Motor neuron (in vitro differentiated cells): ENCODE measurements at places on chromosomes 16 and 17.

- ATAC-seq = no peak
Observed at GRCh38 chr17:27538156-27538955, 82.1 kb downstream of the KSR1 start.

GRCh38 chr17:62899361-62899760 lies 66.7 kb upstream of the TANC2 start:
- no peak for ATAC-seq

DNA sequence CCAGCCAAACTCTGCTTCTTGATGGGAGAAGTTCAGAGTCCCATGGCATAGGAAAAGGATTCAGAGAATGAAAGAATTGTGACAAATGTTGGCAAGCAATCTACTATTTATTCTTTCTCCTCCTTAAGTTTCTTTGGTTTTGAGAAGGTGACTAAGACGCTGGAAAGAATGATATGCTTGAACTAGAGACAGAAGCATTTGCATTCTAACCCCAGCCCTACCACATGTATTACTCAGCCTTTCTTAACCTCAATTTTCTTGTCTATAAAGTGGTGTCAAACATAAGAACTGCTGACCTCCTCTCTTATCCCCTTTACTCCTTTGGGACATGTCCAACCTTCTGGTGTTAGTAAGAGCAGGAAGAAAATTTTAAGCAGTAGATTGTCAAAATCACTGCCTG lies 124.7 kb downstream of the HS3ST2 start:
- no peak for ATAC-seq

DNA sequence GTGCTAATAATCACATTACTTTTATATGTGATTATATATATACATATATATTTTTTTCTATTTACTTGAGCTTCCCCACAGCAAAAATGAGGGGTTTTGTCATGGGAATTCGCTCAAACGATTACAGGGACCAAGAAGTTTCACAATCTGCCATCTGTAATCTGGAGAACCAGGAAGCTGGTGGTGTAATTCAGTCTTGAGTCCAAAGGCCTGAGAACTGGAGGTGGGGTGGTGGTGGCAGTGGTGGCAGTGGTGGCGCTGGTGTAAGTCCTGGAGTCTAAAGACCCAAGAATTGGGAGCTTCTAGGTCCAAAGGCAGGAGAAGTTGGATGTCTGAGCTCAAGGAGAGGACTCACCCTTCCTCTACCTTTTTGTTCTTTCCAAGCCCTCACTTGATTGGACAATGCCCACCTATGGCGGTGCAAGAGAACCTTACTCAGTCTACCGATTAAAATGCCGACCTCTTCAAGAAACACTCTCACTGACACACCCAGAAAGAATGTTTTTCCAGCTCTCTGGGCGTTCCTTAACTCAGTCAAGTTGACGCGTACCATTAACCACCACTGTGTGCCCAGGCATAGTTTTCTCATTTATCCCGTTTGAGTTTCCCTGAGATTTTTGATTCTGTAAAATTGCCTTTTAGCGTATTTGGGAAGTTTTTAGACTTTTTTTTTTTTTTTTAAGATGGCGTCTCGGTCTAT lies 31.9 kb downstream of the POLR2A start:
- no peak for ATAC-seq

DNA sequence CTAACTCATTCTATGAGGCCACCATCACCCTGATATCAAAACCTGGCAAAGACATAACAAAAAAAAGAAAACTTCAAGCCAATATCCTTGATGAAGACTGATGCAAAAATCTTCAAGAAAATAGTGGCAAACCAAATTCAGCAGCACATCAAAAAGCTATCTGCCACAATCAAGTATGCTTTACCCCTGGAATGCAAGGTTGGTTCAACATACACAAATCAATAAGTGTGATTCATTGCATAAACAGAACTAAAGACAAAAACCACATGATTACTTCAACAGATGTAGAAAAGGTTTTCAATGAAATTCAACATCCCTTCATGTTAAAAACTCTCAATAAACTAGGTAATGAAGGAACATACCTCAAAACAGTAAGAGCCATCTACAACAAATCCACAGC lies 48.4 kb downstream of the CMC2 start:
- no peak for ATAC-seq

DNA sequence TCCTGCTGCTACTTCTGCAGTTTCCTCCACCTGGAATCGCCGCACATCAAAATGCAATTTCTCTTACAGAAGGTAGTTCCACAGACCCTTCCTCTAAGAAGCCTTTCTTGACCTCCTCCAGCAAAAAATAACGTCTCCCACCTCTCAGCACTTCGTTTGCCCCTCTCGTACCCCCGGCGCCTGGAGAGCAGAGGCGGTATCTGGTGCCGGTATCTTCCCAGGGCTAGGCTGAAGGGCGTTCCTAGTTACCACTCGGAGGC lies 482 bp downstream of the DCTPP1 start:
- no peak for ATAC-seq

DNA sequence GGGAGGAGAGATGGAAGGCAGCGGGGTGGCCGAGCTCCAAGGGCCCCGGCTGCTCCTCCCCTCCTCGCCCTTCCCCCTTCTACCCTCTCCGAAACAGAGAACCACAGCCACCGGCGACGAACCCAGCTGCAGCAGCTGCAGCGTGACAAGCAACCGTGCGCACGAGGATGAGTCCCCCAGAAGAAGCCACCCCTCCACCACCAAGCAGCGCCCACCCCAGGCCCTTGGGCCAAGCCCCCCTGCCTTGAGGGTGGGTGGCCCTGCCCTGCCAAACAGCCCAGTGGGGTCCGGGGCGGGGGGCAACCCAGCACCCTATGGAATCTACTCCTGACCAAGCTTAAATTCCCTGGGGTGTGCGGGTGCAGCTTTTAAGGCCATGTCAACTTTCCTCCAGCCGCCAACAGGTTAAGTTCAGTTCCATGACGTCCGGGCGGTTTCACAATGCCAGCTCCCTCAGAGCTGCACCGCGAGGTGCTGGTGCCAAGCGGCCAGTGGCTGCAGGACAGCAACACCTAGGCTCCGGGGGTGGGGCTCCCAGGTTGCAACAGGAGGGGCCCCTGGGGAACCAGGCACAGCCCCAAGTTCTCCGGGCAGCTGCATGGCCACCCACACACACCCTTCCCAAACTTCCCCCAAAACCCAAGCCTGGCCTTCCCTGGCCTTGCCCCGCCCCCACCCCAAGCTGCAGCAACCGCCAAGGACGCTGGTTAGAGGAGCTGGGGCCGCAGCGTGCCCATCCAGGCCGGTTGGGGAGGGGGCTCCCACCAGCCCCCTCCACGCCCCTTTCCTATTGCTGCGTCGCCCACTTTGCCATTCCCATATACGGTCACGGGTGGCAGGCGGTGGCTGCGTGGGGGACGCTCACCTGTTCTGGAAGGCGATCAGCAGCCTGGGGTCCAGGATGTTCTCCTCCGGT lies 2.0 kb downstream of the CBX4 start:
- no peak for ATAC-seq

- no peak for ATAC-seq
Observed at GRCh38 chr17:46191322-46192188, 1.7 kb downstream of the KANSL1 start.

GRCh38 chr17:57338257-57338914 lies 82.1 kb downstream of the MSI2 start:
- ATAC-seq = peak; percentile 78

GRCh38 chr17:66268247-66268927 lies 34.0 kb upstream of the PRKCA start:
- no peak for ATAC-seq

DNA sequence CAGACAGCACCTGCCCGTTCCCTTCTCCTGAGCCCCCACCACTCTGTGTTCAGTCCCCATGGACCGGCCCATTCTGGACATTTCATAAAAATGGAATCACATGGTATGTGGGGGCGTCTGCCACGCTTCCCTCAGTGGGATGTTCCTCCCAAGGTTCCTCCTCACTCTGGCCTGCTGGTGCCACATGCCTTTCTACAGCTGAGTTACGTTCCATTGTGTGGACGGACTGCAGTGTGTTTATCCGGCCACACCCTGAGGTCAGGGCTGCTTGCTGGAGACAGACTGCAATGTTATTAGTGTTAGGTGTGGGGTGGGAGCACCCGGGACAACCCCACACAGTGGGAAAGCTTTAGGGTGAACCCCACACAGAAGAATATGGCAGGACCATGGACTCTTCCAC lies 5.9 kb upstream of the AATK start:
- ATAC-seq = no peak

- no peak for ATAC-seq
Observed at GRCh38 chr16:83374979-83375378, 432.8 kb upstream of the HSBP1 start.

DNA sequence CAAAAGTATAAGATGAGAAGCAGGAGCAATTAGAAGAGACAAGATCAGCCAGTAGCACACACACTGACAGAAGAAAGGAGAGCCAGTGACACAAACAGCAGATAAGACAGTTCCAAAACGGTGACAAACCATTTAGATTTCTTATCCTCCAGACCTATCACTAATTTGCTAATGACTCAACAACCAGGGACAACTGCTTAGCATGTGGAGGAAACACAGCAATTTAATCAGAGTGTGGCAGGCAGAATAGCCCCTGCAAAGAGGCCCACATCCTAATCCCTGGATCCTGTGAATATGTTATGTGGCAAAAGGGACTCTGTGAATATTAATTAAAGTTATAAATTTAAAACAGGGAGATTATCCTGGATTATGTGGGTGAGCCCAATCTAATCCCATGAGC lies 81.1 kb downstream of the CACNG1 start:
- no peak for ATAC-seq

DNA sequence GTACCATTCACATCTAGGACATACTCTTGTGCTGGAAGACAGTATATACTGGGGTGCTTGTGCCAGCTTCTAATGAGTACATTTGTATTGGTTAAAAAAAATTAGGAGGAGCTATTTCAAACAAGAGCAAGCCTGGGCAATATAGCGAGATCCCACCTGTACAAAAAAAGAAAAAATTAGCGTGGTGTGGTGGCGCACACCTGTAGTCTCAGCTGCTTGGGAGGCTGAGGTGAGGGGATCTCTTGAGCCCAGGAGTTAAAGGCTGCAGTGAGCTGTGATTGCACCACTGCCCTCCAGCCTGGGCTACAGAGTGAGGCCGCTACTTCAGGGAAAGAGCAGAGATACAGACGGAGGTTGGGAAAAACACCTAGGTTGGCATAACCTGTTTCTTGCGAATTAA lies 1.2 kb downstream of the MRTFB start:
- no peak for ATAC-seq

DNA sequence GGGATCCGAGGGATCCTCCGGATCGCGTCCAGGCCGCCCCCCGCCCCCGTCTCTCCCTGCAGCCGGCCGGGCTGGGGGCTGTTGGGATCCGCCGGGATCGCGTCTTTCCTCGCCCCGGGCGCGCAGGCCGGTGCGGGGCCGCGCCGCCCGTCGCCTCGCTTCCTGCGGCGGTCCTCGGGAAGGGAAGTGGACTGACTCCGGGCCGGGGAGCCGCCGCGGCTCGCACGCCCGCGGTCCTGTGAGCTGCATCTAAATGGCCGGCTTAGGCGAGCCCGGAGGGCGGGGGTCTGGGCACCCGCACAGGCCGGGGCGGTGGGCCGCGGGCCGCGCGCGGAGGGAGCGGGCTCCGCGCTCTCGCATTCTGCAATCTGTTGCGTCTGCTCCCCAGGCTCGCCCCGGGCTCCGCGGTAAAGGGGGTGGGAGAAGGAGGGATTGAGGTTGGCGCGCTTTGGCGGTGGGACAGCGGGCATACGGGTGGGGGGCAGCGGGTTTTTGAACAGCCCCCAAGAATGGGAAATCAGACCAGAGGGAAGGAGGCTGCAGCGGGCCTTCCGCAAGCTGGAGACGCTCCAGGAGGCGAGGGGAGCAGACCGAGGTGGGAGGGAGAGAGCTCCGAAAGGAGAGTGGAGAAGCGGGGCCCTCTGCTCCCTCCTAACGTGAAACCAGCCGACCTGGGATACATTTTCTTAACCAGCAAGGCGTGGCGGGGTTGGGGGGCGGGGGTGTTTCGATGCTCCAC lies 2.2 kb downstream of the TMEM132E start:
- no peak for ATAC-seq

- peak; percentile 78 for ATAC-seq
Observed at GRCh38 chr16:68257906-68258800, 6.2 kb upstream of the SLC7A6 start.

DNA sequence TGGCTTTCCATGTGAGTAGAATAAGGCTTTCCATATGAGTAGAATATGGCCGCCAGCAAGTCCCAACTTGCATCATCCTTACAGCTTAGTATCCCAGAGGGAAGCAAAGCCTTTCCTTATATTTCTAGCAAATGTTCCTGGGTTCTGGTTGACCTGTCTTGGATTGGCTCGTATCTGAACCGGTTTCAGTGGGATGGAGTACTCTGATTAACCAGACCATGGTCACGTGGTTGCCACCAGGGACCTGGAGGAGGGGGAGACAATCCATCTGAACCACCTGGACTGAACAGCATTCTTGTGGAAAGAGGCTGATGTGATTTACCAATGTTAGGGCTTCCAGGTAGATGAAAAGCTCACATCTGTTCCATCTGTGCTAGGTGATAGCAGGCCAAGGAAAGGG lies 89.0 kb downstream of the SHISA6 start:
- ATAC-seq = no peak

GRCh38 chr16:3601614-3602319 lies 9.6 kb downstream of the SLX4 start:
- no peak for ATAC-seq

GRCh38 chr16:75231570-75231969 lies 12.8 kb downstream of the CTRB1 start:
- no peak for ATAC-seq

DNA sequence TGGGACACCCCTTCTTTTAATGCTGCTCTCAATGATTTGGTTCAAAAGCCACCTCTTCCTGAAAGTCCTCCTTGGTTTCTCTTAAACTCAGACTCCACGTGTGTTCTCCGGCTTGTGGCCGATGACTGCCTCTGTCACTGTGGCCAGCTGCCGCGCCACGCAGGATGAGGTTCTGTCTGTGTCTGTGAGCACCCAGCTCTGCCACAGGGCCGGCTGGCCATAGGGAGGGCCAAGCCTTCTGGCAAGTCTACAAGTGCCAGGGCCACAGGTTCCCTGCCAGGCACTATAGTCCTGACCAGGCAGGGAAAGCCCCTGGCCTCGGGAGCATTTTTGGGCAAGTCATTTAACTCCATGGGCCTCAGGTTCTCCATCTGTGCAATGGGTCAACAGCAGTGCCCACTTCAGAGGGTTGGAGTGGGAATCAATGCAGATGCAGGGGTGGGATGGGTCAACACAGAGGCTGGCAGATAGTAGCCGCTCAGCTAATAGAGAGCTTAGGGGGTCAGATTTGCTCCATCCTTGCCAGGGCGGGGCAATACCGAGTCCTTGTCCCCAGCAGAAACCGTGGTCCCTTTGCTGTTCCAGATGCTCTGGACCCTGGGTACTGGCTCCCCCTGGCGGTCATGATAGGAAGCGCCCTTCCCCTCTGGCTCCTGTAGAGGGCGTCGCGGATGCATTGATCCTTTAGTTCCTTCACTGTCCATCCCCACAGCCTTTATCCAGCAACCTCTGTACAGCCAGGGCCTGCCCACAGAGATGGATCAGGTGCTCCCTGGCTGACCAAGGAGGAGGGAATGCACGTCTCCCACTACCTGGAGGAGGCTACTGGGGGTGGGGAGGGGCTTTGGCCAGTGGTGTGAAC lies 19.3 kb upstream of the ADGRG3 start:
- ATAC-seq = peak; percentile 54

DNA sequence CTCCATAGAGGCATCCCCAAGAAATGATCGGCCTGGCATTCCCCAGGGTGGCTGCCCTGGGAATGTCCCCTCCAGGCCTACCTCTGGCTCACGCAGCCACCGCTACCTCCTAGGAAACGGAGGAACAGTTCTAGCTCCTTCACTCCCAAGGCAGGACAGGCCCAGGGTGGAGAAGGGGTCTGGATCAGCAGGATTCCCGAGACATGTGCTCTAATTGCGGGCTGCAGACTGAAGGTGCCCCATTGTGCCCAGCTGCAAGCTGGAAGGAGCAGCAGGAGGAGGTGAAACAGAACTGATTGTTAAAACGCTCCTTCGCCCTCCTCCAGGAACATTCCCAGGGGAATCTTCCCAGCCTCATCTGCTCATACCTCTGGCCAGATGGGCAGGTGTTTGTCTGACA lies 40.8 kb downstream of the SCNN1G start:
- no peak for ATAC-seq
